Inflammatory macrophage treated with lipopolysaccharide for 4 hours (primary cell): ENCODE measurements at places on chromosomes 1 and 21.

DNA sequence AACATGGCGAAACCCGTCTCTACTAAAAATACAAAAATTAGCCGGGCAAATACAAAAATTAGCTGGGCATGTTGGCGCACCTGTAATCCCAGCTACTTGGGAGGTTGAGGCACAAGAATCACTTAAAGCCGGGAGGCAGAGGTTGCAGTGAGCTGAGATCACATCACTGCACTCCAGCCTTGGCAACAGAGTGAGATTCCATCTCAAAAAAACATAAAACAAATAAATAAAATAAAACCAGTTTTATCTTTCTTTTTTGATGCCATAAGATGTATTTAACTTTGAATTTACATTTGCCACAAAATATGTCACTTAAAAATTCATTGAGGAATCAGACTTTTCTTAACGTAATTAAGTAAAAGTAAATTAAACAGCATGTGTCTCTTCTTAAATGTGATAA lies 113.3 kb upstream of the ERRFI1 start:
- no peak for DNase-seq

DNA sequence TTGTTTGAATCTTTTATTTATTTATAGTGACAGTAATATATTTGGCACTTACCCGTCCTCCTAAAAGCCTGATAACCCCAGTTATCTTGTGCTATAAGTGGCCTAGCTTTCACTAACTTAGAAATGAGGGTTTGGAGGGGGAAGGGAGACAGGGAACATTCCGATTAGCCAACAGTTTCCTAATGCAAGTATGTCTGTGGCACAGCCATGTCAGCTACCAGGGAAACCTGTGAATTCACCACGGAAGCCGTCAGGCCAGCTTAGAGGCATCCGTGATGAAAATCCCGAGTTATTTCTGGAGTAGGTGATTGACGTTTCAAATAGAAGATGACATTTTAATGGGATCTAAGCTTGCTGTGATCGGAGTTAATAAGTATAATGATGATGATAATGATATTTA lies 39.4 kb upstream of the BCL10 start:
- DNase-seq: no peak

DNA sequence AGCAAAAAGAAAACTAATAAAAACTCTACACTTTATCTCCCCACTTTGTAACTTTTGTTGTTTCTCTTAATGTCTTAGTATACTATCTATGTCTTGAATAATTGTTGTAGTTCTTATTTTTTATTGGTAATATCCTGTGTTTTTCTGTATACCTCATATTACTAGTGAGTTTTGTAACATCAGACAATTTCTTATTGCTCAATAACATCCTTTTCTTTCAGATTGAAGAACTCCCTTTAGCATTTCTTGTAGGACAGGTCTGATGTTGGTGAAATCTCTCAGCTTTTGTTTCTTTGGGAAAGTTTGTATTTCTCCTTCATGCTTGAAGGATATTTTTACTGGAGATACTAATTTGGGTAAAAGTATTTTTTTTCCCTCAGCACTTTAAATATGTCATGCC lies 79.8 kb upstream of the LRRC8B start:
- peak; percentile 86 for DNase-seq

DNA sequence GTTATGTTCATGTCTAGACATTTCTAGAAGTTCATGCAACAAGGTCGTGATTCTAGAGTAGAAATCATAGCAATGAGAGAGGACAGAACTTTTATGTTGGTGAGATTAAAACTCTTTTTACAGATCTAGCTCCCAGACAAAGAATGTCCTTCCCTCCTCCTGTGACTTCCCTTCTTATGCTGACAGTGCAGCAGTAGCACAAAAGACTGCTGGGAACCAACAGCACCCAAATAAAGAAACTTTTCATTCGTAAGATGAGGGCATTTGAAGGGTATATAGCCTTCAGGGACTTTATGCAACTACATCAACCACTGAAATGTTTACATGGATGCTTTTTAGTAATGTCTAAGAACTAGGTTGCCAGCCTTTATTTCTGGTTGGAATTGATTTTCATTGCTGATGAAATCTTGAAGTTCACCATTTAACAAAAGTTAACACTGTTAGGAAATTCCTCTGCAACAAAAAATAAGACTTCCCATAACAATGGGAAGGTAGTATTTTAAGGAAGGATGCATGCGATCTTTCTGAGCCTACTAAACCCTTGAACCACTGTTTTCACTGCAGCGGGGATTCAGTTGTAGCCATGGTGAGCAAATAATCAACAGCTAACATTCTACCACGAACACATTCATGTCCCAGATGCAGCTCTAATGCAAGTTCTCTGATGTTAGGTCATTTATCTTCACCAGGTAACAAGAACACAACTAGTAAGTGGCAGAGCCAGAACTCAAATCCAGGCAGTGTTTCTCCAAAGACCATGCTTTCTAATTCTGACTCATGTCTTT lies 672.8 kb downstream of the PTPRC start:
- DNase-seq: no peak

- DNase-seq: no peak
Observed at GRCh38 chr21:45930231-45930760, 51.3 kb upstream of the COL6A1 start.

GRCh38 chr1:86616871-86617270 lies 70.0 kb downstream of the CLCA4 start:
- peak; percentile 77 for DNase-seq

- no peak for DNase-seq
Observed at GRCh38 chr1:81467383-81467782, 333.4 kb upstream of the ADGRL2 start.

DNA sequence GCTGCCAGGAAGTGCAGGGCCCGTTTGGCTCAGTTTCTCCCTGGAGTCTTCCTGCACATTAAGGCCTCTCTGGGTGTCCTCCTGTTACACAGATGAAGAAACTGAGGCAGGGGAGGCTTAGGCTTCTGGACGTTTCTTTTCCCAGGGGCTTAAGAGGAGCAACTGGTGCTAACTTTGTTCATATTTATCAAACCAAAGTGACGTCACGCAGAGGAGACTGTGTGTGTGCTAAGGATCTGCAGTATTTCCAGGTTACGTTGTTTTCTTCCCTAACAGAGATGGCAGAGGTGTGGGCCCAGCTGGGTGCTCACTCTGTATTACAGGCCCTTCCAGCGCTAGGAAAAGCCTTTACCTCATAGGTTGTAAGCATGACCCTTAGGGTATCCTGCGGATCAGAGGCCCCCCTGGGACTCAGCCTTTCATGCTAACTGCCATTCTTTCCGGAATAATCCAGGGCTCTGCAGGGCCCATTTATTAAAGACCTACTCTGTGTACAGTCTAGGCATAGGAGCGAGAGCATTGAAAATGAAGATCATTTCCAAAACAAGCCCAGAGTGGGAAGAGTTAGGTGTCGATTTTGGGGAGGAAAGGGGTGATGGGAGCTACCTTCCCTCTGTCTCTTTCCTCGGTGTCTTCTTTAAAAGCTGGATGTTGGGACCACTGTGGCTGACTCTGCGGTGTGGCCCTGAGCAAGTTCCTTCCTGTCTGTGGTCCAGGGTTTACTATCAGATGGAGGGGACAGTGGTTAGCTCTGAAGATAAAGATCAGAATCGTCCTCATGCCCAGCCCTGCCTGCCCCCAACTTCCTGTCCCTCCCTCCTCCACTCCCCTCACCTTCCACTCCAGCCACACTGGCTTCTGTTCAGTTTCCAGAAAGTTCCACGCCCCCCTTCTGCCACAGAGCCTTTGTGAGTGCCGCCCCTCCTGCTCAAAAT lies 4.6 kb downstream of the AGTRAP start:
- no peak for DNase-seq

GRCh38 chr1:58011978-58012377 lies 534.5 kb downstream of the OMA1 start:
- DNase-seq: peak; percentile 1

GRCh38 chr1:245730801-245731200 lies 576.0 kb downstream of the KIF26B start:
- DNase-seq: no peak

GRCh38 chr1:175676991-175677390 lies 66.4 kb downstream of the TNR start:
- DNase-seq: no peak

- no peak for DNase-seq
Observed at GRCh38 chr1:2642131-2642559, 9.3 kb upstream of the MMEL1 start.

DNA sequence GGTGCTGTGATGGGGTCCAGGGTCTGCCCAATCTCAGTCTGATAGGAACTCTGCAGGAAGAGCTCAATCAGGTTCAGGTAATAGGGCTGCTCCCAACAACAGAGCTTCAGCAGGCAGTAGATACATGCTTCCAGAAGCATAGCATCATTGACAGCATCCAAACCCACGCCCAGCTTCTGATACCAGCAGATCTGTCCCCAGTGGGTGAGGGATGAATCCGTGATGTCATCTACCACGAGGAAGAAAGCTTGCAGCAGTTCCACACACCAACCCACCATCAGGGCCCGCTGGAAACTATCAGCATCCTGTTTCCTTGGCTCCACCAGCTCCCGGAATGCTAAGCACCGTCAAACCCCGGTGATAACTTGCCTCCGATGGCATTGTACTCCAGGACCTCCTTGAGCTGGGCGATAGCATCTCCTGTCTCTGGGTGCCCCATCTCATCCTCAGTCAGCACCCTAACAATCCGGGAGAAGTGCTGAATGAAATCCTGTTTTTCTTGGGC lies 14.7 kb downstream of the NEK2 start:
- no peak for DNase-seq

- DNase-seq: peak; percentile 58
Observed at GRCh38 chr1:50724626-50725286, 235.3 kb downstream of the FAF1 start.

GRCh38 chr1:35574655-35575415 lies 1.7 kb downstream of the TFAP2E start:
- DNase-seq: peak; percentile 61

GRCh38 chr1:243890576-243890975 lies 40.5 kb upstream of the AKT3 start:
- DNase-seq: no peak

DNA sequence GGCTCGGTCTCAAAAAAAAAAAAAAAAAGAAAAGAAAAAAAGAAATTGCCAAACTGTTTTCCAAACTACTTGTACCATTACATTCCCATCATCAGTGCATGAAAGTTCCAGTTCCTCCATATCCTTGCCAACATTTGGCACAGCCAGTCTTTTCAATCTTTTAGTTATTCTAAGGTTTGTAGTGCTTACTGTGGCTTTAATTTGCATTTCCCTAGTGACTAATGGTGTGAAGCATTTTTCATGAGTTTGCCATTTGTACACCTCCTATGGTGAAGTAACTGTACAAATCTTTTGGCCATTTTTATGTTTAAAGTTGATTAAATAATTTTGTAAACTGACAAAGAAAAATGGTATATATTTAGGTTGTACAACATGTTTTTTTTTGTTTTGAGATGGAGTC lies 70.7 kb downstream of the DEGS1 start:
- no peak for DNase-seq

- no peak for DNase-seq
Observed at GRCh38 chr21:46058431-46059145, 39.3 kb upstream of the COL6A2 start.

- DNase-seq: no peak
Observed at GRCh38 chr1:242718967-242719366, 194.5 kb upstream of the PLD5 start.

DNA sequence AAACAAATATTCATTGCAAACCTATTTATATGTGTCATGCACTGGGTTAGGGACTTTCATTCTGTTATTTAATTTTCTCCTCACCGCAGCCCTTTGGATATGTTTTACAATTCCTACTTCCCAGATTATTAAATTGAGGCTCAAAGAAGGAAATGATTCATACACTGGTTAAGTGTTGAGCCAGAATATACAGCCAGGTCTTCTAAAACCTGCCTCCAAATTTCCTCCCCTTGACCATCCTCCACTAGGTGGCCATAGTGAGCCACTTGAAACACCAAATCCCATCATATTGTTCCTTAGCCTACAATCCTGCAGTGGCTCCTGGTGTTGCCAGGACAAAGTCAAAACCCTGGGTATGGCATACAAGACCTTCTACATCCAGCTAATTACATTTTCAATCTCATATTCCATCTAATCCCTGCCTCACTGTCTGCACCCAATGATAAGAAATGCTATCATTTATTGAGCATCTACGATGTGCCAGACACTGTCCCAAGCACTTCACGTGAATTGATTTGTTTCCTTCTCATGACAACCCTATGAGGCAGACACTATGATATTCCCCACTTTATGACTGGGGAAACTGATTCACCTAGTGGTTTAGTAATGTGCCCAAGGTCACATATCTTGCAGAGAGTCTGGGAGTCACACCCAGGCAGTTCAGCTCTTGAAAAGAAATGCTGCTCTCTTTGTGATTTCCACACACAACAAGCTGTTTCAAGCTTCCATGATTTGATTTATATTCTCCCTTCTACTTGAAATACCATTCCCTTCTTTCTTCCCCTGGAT lies 23.6 kb upstream of the KIRREL1 start:
- peak; percentile 22 for DNase-seq

DNA sequence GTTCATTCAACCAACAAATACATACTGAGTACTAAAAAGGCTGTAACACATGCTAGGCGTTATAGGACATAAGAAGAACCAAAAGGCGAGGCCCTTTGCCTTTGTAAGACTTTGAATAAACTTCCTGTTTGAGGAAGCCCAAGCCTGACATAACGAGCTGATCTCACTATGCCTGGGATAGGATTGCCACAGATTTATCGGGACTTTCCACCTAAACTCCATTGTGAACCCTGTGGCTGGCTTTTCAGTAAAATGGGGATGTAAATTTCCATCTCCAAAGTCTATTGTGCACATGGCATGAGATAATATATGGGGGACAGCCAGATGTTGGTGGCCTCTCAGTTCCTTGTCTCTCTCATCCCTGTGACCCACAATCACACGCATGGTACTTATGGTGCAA lies 41.9 kb downstream of the LMO4 start:
- DNase-seq: peak; percentile 86

GRCh38 chr1:227779685-227780084 lies 35.8 kb upstream of the PRSS38 start:
- DNase-seq: no peak

DNA sequence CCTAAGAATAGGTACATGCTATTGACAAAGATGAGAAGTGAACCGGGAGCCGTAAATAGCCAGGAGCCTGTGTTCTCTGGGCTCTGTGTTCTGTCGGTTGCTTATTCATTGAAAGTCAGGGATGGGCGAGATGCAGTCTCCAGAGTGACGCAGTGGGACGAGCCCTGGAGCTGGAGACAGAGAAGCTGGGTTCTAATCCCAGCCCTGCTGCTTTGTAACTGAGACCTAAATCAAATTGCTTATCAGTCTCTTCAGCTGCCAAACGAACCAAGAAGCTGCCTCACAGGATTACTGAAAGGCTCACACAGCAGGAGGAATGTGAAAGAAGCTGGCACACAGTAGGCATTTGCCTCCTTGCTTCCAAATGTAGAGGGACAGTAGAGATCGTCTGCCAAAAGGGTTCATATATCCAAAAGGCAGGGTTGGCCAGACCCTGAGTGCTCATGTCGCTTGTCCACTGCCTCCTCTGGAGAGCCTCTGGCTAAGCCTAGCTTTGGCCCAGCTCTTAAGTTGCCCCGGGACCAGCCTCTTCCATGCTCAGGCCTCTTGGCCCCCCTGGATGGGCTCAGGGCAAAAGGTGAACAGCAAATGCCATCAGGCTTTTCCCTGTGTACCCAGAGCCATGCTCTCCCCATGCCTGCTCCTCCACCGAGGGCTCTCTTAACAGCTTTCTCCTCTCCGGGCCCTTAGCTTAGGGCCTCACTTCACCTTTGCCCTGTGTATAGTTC lies 134.2 kb upstream of the IPO9 start:
- no peak for DNase-seq
